ENCODE measurements at places on chromosomes 1 and 21.

DNA sequence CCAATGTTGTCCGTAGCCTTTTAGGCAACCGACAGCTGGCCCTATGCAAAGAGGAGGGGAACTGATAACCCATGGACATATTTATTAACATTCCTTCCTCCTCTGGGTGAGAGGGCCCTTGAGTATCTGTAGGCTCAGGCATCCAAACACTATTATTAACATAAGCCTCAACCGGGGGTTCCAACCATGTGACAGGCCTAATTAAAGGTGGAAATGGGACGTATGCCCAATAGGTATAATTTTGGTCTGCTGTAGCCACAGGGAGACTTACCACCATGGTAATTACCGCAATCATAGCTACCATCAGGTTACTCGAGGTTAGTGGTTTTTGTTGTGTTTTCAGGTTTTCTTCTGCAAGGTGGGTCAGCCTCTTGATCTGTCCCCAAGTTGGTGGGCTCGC lies 5.3 kb downstream of the DAP3 start:
- no peak for DNase-seq

- no peak for DNase-seq
Measured at GRCh38 chr21:37702241-37702640, 214.0 kb downstream of the KCNJ6 start.

- no peak for DNase-seq
Measured at GRCh38 chr1:62198781-62199125, 4.1 kb downstream of the L1TD1 start.

DNA sequence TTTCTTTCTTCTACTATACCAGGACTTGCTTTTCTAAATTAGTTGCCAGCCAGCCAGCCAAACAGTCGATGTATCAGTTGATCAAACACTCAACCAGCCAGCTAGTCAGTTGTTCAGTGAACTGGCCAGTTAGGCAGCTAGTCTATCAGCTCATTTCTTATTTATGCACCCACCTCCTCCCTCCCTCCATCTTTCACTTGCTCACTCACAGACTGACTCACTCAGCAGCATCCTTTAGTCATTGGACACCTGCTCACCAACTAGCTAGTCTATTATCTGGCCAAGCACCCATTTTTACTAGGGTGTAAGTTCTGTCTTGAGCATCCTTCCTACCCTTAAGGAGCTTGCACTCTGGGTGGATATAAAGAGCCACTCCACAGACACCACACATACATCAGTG lies 5.9 kb upstream of the SPRR4 start:
- no peak for DNase-seq

- DNase-seq, result no peak
Measured at GRCh38 chr1:153698923-153699714, 20.6 kb downstream of the NPR1 start.

DNA sequence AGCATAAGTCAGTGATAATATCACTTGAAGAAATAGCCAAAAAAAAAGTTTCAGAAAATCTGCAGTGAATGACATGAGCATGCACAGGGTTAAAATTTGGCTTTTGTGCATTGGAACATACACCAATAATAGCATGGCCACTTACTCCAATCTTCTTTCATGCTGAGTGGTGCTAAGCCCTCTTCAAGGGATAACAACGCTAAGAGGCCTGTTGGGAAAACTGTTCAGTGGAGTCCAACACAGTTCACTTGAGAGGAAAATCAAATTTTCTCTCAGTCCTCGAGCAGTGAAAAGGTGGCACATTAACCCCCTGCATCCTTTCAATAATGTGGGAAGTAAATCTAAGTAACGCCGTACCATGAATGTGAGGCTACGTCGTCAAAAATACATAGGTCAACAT lies 264.7 kb downstream of the SPATA17 start:
- no peak for DNase-seq

- DNase-seq, result peak; percentile 49
Measured at GRCh38 chr1:150066838-150067183, 765 bp upstream of the VPS45 start.

GRCh38 chr1:61387829-61388228 lies 305.5 kb downstream of the NFIA start:
- DNase-seq, result no peak

DNA sequence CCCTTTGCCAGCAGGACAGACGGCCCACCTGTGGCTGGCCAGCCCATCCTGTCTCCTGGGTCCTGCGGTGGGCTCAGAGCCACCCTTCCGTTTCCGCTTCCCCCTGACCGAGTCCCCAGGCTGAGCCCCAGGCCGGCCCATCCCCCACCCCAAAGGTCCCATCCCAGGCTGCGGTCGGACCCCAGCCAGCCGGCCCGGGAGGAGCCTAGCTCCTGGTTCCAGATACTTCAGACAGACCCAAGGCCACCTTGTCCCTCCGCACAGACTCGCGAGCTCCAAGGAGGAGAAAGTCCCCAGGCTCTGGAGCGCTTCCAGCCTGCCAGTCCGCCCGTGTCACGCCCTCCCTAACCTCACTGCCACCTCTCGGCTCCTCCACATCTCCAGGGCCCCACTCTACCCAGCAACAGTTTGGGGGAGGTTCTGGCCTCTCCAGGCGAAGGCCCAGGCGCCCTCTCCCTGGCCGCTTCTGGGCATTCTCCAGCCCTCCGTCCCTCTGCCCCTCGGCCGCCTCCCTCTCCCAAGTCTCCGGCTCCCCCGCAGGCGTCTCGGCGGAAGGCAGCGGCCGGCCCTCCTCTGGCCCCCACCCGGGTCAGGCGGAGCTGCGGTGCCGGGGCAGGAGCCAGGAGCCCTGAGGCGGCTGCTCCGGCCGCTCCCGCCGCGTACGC lies 835 bp downstream of the LRRN2 start:
- peak; percentile 46 for DNase-seq

DNA sequence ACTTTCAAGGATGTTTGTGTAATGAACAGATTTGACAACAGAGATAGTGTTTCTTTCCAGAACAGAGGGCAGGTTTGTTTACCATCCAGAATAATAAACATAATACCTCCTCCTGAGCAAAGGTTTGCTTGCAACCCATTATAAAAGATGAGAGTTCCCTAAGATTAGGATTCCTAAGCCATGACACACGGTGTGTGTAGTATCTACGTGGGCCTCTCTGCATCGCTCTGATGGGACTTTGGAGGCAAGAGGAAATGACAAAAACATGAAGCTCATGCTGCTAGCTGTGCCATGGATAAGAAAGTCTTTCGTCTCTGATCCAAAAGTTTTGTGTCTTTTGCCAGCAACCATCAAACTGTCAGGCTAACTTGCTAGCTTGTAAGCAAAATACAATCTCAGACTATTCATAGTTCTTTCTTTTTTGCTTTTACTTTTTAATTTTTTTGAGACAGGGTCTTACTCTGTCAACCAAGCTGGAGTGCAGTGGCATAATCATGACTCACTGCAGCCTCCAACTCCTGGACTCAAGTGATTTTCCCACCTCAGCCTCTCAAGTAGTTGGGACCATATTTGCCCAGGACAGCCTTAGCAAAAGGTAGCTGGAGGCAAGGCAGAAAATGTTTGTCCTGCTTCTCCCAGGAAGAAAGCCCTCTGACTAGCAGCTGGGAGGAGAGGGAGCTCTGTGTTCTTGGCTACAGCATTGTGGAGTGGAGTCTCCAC lies 81.1 kb downstream of the LHX4 start:
- no peak for DNase-seq

DNA sequence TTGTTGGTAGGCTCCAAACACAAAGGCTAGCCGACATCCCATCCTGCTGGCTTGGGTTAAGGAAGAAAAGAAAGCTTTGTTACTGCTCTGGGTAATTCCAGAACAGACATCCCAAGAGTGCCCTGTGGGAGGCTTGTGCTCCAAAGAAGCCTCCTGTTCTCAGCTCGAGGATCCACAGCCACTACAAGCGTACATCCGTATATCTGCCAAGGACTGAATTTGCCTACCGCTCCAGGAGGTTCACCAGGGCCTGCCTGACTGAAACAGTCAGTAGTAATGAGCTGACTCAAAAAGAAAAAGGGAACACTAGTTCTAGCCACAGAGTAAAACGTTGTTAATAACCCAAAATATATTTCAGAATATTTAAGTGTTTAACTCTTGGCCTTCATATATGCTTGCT lies 24.8 kb upstream of the MUTYH start:
- DNase-seq, result no peak

DNA sequence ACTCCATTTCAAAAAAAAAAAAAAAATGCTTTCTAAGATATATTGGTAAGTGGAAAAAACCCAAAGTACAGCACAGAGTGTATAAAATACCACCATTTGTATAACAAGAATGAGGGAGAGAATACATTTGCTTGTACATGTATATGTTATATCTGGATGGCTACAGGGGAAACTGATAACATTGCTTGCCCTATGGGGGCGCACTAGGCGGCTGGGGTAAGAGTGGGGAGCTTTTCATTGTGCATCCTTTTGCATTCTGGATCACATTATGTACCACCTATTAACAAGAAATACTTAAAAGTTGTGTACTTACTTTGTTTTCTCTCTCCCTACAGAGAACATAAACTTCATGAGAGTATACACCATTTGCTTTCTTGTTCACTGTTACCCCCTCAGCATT lies 28.6 kb upstream of the OPRD1 start:
- DNase-seq, result no peak

DNA sequence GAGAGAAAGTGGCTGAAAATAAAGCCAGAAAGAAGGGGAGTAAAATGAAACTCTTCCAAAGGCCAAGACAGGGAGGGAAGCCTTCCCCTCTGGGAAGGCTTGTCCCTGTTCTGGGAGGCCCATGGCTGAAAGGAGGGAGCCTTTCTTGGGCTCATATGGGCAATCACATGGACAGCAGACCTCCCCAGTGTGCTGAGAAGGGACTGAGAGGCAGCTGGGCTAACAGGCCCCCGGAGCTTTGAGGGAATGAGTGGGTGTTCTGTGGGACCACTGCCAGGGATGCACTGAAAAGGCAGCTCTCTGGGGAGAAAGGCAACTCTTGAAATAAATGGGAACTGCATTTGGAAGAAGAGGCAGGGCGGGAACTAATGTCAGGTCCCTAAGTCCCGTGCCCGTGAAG lies 39.1 kb downstream of the KANK4 start:
- no peak for DNase-seq

GRCh38 chr1:47231301-47232186 lies 481 bp downstream of the TAL1 start:
- DNase-seq, result peak; percentile 55

- DNase-seq, result no peak
Measured at GRCh38 chr1:16153096-16153998, 2.5 kb downstream of the EPHA2 start.

DNA sequence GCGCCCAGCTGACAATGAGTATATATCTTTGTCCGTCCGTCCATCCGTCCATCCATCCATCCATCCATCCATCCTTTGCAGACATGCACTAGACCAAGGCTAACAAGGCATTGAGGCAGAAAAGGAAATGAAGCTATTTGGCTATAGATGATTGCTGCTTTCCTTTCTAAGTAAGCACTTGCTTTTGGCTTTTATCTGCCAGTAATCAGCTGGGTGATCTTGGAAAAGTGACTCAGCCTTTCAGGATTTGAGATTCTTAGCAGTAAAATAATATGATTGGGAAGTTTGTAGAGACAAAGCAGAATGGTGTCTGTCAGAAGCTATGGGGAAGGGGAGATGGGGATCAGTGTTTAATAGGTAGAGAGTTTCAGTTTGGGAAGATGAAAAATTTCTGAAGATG lies 22.7 kb downstream of the ZFYVE9 start:
- no peak for DNase-seq

DNA sequence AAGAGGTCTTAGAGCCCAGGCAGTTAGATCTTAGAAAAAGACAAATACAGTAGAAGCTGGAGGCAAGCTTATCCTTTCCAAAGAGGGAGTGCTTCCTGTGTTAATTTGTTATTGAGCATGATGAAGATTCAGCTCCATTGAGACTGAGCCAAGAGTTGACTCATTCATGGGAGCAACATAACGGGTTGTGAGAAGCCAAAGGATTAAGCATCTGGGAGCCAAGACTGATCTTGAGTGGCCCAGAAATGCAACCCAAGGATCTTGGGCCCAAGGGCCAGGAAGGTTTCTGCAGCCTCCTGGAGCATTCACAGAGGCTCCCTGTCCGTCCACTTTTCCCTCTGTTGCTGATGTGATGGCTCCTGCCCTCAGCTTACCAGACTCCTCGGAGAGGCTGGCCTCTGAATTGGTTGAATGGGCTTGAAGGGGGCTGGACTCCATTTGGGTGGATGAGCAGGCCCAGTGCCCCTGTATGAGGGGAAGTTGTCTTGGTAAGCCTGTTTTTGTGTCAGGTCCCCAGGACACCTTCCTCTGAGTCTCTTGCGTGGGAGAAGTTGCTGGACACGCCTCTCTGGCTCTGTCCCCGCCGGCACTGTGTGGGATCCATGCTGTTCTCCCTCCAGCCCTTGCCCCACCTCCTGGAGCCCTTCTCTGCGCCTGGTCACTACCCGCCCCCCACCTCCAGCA lies 42.4 kb downstream of the PDE9A start:
- no peak for DNase-seq

GRCh38 chr1:93516164-93516563 lies 68.2 kb downstream of the FNBP1L start:
- no peak for DNase-seq

DNA sequence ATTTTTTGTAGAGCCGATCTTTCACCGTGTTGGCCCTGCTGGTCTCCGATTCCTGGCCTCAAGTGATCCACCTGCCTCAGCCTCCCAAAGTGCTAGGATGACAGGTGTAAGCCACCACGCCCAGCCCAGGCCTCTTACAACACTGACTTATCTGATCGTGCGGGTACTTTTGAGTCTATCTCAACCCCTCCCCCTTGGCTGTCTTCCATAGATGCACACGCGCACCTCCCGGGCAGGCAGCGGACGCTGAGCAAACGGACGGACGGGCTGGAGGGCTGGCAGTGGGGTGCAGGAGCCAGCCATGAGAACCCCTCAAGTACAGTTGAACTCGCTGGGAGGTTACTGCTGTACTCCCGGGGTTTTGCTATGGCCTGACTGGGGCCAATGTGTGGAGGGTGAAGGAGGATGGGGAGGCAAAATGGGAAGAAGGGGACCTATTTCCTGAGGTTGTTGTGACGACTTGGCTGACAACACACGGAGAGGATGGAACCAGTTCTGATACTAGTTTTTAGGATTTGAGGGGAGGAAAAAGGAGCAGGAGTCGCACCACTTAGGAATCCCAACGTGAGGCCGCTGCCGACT lies 959 bp downstream of the CD58 start:
- no peak for DNase-seq

DNA sequence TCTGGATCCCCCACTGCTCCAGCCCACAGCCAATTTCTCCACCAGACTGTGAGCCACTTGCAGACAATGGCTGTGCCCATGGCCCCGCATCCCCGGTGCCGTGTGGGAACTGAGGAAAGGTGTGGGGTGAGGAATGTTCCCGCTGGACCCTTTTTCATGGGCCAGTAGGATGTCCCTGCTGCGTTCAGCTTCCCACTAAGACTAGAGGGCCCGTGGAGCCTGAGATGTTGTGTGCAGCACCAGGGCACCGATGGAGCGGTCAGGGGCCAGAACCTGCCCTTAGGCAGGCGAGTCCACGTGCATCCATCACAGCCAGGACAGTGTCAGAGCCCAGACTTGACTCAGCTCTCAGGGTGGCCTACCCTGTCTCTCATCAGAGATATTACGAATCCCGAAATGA lies 105.7 kb upstream of the COL6A1 start:
- no peak for DNase-seq

- DNase-seq, result peak; percentile 41
Measured at GRCh38 chr1:210239349-210240111, 6.9 kb downstream of the SERTAD4 start.

- DNase-seq, result no peak
Measured at GRCh38 chr1:15215116-15215515, 31.9 kb upstream of the FHAD1 start.
